Endothelial cell of umbilical vein (primary cell): ENCODE measurements at places on chromosomes 12 and 14. TPM values are rescaled to one million over a fixed set of nuclear protein-coding genes. Genes with fewer than 3 reads are reported as not detected.

The KRT81 gene
- not detected in 2 replicates for total RNA-seq

The PPFIA2 gene
- total RNA-seq, result not detected in 2 replicates

The HCAR3 gene
- total RNA-seq, result not detected in 2 replicates

The RCOR1 gene
- total RNA-seq, result 31.8 and 32.2 TPM in 2 replicates

The HHIPL1 gene
- total RNA-seq, result 2.0 and 2.1 TPM in 2 replicates

The P2RX2 gene
- not detected in 2 replicates for total RNA-seq

The KRT5 gene
- 0.72 and 0.86 TPM in 2 replicates for total RNA-seq

The CLEC1A gene
- total RNA-seq, result 22.5 and 24.2 TPM in 2 replicates

The EGLN3 gene
- total RNA-seq, result 0.14 and 0.20 TPM in 2 replicates

The USP44 gene
- total RNA-seq, result 1.5 and 3.1 TPM in 2 replicates

The SPPL3 gene
- total RNA-seq, result 38.2 and 53.0 TPM in 2 replicates

The HOXC11 gene
- total RNA-seq, result not detected in 2 replicates

The C14orf132 gene
- total RNA-seq, result 3.6 and 7.6 TPM in 2 replicates

The FIGNL2 gene
- total RNA-seq, result 2.4 and 2.5 TPM in 2 replicates

The APOF gene
- not detected in 2 replicates for total RNA-seq

The STAC3 gene
- total RNA-seq, result 0.55 and 1.0 TPM in 2 replicates
